ENCODE measurements at places on chromosomes 2 and 18. TPM values are rescaled to one million over a fixed set of nuclear protein-coding genes. Genes with fewer than 3 reads are reported as not detected.

DNA sequence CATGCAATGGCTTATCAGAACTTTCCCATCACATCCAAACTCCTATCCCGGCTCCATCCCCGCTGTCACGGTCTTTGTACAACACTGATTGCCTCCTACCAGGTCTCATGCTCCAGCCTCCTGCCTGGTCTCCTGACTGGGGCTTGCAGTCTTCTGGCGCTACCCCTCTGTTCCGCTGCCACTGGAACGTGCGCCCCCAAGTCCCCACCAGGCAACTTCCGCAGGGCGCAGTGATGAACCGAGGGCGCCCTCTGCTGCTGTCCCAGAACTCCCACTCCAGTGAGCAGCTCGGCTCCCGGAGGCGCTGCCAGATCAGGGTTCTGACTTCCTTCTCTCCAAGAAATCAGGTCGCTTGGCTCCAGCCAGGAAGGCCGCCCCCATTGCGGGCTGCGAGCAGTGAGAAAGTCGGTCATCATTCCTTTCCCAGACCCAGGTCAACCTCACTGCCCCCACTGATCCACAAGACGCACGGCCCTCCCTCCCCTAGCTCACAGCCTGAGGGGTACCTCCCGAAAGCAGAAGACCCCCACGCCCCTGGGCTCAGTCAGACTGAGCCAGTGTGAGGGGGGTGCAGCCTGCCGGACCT lies 43.9 kb upstream of the RAB11FIP5 start:
- no peak for DNase-seq

DNA sequence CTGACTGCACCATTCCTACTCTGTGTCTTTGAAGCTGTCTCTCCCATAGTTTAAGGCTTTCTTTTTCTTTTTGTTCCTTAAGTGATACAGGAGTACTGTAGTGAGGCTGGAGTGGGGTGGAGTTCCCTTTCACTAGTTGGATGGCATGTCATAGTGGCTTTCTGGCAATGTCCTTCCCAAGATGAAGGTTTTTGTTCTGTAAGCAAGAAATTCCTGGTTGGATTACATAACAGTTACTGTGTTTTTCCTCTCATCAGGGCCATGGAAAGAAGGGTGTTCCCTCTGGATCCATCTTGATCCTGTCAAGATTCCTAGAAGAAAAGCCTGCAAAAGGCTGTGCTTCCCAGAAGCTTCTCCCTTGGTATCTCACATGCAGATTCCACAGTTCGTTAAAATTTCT lies 84.2 kb downstream of the ACKR3 start:
- DNase-seq = no peak

DNA sequence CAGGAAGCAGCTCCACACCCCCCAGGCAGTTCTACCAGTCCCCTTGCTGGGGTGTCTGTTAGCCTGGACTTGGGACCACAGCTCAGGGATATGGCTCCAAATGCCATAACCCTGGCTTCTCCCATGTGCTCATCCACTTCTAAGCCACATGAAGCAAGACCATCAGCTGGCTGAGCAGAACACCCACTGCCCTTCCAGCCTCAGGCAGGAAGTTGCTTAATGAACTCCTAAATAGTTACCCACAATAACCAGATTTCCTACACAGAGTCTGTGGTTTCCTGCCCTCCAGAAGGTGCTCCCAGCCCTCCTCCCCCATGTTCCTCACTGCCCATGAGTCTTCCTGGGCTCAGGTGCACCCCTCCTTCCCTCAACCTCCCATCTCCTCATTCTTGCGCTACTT lies 98.3 kb upstream of the EPC2 start:
- DNase-seq = no peak

GRCh38 chr18:11316546-11316945 lies 167.2 kb upstream of the PIEZO2 start:
- no peak for DNase-seq

DNA sequence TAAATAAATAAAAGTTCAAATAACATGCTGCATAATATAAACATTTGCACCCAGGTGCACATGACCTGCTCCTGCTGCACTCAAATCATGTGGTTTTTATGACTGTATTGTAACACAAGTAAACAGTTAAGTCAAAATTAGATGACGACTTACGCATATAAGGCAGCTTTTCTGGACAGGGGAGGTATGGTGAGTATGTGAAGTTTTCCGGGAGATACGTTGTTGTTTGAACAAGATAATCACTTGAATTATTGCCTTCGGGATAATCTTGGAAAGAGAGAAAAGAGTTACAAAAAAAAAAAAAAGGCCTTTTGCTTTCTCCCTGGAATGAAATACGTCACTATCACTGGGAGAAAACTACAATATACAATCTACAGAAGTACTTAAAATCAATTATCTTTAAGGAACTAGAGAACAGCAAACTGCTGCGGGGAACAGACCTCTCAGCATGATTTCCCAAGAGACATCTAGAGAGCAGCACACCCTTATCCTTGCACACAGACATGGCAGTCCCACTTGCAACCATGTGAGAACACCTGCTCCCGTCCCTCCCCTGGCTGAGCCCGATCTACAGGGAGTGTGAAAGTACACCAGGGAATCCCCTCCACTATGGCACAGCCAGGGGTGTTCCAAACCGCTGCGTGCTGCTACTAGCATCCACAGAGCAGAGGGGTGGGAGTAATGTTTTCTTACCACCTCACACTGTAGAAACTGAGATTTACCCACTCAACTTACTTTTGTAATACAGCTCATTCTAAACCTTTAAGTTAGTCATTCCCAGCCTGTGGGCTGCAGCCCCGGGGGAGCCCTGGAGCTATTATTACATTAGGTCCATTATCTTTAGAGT lies 26.3 kb downstream of the B4GALT6 start:
- no peak for DNase-seq

DNA sequence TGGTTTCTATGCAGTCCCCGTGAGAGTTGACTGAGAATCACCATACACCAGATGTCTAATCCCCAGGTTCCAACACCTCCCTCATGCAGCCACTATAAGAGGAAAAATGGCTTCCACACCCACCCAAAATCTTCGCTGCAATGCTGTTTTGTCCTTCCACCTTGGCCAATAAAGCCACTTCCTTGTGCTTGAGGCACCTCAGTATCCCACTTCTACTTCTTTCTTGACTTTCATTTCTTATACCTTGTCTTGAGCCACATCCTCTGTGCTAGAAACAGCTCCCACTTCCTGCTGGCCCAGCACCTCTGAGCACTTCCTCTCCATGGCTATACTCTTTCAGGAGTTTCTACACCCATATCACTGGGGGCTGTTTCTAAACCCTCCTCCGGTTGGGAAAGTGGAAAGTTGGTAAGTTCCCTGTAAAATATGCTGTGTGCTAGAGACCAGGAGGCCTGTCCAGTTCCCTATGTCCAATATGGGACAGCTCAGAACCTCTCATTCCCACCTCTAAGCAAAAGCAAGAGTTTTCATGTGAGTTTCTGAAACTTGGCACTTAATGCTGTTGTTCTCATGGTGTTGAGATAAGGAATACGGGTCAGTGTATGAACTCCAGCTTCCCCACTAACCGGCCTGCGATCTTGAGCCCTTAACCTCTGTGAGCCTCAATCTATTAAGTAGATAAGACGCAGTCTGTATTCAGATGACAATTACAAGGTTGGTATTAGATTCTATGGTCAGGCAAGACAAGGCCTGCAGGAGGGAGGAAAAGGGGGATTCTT lies 209.1 kb upstream of the ID2 start:
- no peak for DNase-seq

DNA sequence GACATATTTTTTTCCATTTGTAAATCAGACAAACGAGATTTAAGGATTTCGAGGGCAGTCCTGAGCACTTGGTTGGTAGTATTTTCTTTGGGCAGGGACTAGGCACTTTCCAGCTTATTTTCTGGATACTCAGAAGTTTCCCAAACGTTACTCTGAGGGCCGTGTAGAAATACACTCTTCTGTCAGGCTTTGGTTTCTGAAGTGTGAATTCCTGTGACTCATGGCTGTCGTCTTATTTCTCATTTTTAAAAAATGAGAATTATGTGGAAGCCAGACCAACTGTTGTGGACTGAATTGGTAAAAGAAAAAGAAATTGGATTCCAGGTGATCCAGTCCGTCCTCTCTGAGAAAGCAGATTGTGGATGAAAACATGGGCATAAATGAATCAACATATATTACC lies 658.6 kb upstream of the FANCL start:
- DNase-seq = no peak

DNA sequence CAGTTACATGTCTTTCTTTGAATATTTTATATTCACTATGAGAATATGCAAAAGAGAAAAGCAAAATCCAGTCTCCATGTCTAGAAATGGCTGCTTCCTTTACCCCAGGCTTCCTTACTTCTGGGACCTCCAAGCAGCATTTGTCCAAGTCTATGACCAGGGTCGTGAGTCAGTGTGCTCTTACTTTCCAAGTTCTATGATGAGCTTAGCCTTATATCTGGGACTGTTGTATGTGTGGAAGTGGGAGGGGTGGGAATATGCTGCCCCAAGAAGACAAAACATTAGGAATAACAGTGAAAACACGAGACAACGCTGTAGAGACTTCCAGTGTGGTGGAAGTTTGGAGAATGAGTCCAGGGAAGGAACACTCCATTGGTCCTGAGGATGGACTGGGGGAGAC lies 21.2 kb upstream of the CHRNA1 start:
- no peak for DNase-seq

DNA sequence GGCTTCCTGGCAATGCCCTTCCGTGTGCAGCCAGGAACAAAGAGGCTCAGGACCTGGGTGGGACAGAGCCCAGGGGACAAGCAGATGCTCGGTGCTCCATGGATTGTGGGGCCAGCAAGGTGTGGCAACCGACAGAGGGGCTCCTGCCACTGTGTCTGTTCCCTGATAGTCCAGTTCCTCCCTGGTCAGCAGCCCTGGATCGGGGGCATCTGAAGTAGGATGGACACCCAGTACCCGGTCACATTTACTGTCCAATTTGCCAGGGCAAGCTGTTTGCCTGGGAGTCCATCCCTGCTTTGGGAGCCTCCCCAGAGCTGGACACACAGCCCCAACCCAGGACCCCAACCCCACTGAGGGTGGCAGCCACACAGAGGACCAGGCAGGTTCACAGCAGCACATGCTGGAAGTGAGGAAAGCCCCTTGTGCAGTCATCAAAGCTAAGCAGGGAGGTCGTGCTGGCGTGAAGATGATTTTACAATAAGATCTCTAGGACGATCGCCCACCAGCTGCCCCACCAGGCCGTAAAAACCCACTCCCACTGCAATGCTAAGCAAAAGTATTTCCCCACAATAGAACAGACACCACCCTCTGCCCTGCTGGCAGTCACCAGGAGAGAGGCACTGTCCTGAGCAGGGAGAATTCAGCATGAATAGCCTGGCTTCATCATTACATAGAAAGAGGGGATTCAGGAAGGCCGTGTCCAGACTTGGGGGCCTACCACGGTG lies 141.7 kb downstream of the NDUFA10 start:
- DNase-seq = no peak

GRCh38 chr2:207412787-207413310 lies 116.9 kb upstream of the CREB1 start:
- no peak for DNase-seq

DNA sequence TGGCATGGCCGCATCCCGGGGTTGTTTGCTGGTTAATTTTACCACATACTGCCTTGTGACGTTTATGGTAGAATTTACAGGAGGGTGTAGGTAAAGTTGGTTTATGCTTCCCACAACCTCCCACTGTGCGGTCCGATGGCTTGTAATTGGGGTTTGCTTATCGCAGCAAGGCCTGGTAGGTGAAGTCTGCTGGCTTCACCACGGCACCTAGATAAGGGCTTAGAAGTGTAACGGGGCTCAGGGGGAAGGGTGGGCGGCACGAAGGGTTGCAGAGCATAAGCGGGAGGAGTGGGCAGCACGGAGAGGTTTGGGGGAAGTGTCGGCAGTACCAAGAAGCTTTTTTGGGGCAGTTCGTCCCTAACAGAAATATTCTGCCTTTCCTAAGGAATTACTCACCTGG lies 39.0 kb upstream of the TMEM131 start:
- no peak for DNase-seq

DNA sequence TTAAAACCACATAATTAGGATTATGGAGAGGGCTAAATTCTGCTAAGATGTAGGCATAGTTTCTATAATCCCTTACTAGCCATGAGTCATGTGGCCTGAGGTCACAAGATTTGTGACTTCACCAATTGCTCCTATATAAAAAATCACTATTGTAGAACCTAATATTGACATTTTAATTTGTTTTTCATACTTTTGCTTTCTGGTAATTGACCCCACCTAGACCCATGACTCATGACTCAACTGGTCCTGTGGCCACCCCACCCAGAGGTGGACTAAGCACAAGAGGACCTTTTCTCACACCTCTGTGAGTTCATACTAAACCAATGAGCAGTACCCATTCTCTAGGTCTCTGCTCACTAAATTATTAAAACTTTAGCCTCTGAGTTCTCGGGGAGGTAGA lies 1567.5 kb upstream of the LRRTM1 start:
- no peak for DNase-seq

The ACTR2 gene
- 86.1 TPM for total RNA-seq

The TXNDC2 gene
- 0.20 TPM for total RNA-seq

The LDLRAD4 gene
- total RNA-seq = 31.8 TPM

The DLGAP1 gene
- total RNA-seq = 3.3 TPM

The INPP5D gene
- total RNA-seq = 40.4 TPM

The TRIM54 gene
- 1.7 TPM for total RNA-seq

The KIAA2012 gene
- not detected for total RNA-seq

The FN1 gene
- total RNA-seq = 398 TPM

The IGFBP2 gene
- 125 TPM for total RNA-seq

The MC5R gene
- not detected for total RNA-seq

The DSG1 gene
- total RNA-seq = not detected

The POMC gene
- total RNA-seq = 9.8 TPM

The REG1B gene
- 9.0 TPM for total RNA-seq

All from tibial nerve (tissue), 4 donors.